Activated naive CD8-positive, alpha-beta T cell treated with anti-CD3 and anti-CD28 coated beads, Interleukin-2, amount 50 U/mL, for 16 hours (primary cell): ENCODE measurements at places on chromosomes 13 and 19.
A peak's percentile ranks its signal among the peaks of the same experiment; 100 is the strongest.

DNA sequence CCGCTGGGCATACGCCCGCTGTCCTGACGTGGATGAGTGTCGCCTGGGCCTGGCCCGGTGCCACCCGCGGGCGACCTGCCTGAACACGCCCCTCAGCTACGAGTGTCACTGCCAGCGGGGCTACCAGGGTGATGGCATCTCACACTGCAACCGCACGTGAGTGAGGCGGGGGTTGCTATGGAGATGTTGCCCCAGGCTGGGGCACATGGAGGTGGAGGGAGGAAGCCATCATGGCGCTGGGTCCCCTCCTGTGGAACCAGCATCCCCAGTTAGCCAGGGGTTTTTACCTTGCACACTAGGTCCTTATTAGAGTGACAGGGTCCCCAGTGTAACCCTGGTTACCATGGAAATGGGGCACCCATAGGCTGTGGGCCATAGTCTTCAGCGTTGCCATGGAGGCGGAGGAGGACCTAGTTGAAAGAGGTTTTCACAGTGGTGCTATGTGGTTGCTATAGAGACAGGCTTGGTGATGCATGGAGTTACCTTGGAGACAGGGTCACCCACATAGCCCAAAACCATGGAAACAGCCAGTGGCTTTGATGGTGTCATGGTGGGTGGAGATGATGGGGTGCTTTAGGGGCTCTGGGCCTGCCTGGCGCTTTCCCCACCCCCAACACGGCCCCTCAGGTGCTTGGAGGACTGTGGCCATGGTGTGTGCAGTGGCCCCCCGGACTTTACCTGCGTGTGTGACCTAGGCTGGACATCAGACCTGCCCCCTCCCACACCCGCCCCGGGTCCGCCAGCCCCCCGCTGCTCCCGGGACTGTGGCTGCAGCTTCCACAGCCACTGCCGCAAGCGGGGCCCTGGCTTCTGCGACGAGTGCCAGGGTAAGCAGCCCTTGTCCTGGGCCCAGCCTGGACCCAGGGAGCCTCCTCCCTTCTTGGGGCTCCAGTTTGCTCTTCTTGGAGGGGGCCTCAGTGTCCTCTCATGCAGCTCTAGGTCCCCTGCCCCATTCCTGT is 27.1 kb downstream of the MEGF8 start:
- DNase-seq = no peak

GRCh38 chr13:34013061-34013460 is 195.1 kb downstream of the RFC3 start:
- no peak for DNase-seq

- no peak for DNase-seq
Observed at GRCh38 chr13:35514061-35514477, 37.6 kb upstream of the MAB21L1 start.

- no peak for DNase-seq
Observed at GRCh38 chr13:30030141-30030750, 179.8 kb upstream of the UBL3 start.

GRCh38 chr19:46786236-46787039 is 2.0 kb downstream of the SLC1A5 start:
- DNase-seq = peak; percentile 69

- DNase-seq = no peak
Observed at GRCh38 chr13:53342623-53343360, 314.2 kb downstream of the OLFM4 start.

DNA sequence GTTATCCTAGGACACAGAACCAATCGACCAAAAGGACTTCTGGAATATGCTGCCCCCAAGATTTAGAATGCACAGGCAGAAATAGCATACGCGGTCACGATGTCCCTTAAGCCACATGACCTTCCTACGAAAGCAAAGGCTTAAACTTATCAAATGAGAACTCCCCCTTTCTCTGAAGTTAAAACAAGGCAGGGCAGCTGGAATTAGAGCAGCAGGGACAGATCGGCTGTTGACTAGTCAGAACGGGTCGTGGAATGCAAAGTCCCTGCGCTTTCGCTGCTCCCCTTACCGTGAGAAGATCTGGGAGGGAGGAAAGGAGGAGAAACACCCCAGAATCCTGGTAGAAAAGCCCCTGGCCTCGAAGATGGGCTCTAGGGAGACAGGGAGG is 799 bp upstream of the USPL1 start:
- DNase-seq = peak; percentile 8

DNA sequence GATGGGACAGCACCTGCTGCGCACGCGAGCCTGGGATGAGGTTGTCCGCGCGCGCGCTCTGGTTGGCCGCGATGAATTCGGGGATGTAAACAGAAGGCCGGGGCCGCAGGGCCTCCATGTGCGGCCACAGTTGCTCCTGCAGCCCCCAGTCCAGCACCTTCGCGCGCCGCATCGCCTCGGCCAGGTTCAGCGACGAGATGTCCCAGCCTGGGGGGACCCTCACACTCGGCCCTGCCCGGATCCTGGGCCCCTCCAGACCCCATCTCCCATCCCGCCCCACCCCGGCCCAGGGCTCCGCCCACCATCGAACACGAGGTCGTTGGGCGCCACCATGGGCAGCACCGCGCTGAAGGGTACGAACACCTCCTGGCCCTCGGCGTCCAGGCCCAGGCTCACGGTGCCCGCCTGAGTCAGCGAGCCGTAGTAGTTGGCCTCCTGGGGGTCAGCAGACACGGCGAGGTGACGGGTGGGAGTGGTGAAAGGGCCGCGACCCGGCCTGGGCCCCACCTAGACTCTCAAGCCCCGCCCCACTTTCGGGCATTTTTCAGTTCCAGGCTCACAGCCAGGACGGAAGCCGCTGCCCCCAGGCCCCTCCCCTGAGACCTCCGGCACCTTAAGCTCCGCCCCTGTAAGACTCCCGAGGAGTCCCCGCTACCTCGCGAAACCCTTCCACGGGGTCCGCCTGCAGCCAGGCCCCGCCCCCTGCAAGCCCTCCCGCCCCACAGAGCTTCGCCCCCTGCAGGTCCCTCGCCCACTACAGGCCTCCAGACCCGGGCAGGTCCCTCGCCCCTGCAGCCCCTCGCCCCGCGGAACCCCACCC is 1.1 kb downstream of the ISYNA1 start:
- peak; percentile 68 for DNase-seq

- DNase-seq = no peak
Observed at GRCh38 chr19:6826281-6826920, 53.9 kb downstream of the VAV1 start.
